ENCODE measurements at places on chromosomes 7 and 10.

DNA sequence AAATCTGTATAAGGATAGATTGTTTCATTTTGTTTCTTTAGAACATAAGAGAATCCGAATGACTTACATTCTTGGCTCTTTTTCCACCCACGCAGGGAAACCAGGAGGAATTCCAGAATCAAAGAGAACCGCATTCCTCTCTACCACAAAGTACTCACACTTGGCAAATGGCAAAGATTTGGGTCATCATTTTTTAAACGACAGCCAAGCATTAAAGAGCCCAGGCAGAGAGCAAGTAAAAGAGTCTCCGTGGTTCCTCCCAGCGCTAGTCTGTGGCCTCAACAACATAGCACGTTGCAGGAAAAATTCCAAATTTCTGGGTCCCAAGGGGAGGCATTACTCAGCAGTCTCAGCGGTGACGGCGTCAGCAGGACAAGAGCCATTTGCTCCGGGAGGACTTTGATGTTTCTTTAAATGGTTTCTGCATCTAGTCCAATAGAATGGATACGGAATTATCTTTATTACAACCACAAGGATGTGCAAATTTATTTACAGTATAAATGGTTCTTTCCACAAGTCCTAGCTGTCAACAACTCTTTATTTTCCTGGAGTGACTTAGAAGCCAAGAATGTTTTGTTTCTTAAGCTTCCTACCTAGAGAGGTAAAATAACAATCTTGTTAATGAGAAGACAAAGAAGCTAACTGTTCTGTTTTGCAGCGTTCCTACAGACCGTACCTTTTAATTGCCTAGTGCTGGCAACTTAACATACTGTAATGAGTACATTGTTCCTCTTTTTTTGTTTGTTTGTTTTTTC lies 232.5 kb downstream of the SKIDA1 start:
- peak; percentile 98 for DNase-seq

DNA sequence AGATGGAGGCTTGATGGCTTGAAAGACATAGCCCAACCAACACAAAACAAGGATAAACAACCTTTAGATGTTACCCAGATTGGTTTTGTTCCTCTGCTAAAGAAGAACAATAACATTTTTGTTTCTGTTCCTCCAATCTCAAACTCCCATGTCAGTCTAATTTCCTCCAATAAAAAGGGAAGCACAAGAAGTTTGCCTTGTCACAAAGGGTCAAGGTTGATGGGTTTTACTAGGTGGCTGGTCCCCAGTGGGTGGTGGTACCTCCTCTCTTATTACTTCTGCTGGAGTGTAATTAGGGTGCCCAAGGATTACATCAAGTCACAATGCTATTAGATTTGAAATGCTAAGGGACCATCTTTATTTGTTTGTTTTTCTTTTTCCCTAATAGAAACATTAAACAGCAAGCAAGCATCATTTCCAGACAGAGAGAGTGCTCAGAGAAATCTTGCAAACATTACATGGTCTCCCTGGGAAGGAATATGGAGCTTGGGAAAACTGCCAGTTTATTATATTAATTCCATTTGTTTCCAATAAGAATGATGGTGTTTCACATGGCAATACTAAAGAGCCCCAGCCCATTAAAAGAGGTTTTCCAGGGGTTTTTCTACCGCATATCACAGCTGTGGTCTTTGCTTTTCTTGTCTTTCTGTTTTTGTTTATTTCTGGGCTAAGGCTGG lies 78.3 kb upstream of the AOAH start:
- DNase-seq, result no peak

GRCh38 chr7:135681762-135682161 lies 19.4 kb downstream of the STMP1 start:
- no peak for DNase-seq

- no peak for DNase-seq
These were observed 30.1 kb downstream of the SMNDC1 start for GRCh38 chr10:110274647-110275046.

DNA sequence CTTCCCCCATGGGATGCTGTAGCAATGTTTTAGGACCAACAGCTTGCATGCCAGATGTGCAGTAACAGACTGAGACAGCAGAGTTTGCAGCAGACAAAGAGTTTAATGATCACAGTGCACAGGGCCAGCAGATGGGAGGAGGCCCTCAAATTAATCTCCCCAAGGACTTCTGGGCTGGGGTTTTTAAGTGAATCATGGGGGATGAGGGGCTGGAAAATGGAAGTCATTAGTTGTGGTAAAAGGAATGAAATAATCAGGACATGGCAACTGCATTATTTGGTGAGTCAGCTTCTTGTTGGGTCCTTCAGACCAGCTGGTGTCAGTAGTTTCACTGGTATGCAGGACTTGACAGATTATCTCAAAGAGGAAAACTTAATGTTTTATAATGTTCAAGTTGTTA lies 12.6 kb upstream of the NRBF2 start:
- peak; percentile 74 for DNase-seq

GRCh38 chr7:136333636-136334035 lies 356.5 kb upstream of the MTPN start:
- no peak for DNase-seq

DNA sequence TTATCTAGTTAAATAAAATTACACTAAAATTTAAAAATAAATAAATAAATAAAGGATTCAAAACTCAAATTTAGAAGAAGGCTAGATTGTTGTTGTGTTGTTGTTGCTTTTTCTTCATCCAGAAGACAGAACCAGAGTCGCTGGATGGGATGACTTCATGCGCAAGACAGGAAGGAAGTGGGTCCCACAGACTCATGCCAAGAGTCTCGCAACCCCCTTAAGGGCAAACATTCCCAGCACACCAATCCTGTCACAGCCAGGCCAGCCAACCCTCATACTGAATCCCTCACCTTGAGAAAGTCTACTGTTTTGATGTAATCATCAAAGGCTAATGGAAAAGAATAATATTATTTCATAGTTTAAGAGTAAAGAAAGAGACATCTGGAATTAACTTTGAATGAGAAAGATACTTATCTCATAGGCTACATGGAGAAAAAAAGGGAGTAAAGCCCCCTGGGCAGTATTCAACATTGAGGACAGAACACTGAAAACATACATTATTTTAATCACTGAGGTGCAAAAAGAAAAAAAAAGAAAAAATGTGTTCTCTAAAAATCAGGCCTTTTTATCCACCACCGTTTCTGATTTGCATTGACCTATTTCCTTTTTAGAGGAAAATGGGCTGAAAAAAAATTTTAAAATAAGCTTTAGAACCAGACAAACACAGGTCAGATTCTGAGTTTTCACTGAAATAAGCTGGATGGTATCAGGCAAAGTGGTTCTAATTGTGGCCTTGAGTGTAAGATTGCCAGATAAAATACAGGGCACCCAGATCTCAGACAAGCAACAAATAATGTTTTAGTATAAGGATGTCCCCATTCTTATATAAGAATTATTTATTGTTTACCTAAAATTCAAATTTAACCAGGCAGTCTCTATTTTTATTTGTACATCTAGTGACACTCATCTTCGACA lies 826.5 kb downstream of the TNS3 start:
- DNase-seq, result no peak

DNA sequence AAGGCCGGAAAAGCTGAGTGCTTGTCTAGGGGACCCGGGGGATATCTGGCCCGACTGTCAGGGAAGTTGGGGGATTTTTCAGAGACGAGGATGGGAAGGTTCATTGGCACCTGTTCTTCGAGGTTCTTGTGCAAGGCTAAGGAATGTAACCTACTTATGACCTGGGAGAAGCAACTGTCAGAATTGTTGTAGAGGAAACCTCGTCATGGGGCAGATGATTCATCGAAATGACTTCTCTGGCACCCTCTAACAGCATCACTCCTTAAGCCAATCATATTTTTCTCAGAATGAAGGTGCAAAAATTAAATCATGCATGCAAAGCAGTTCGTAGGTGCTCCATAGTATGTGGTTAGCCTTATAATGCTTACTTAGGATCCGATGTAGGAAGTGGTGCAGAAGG lies 58.6 kb downstream of the PLXDC2 start:
- peak; percentile 10 for DNase-seq

- DNase-seq, result no peak
These were observed 2.3 kb upstream of the FZD9 start for GRCh38 chr7:73431041-73431835.

- DNase-seq, result no peak
These were observed 43.1 kb downstream of the CREB3L2 start for GRCh38 chr7:137958470-137959431.
